Mammary epithelial cell (primary cell): ENCODE measurements at places on chromosomes 3 and 15. TPM values are rescaled to one million over a fixed set of nuclear protein-coding genes. Genes with fewer than 3 reads are reported as not detected.

The NTRK3 gene
- total RNA-seq, result not detected

The MUC20 gene
- 0.33 TPM for total RNA-seq

The SLC2A2 gene
- not detected in 2 replicates for total RNA-seq

The CCDC80 gene
- total RNA-seq, result 25.9 and 30.3 TPM in 2 replicates
